Activated T-helper 17 cell treated with anti-CD3 and anti-CD28 coated beads, Interleukin-2, amount 50 U/mL, for 72 hours (primary cell): ENCODE measurements at places on chromosomes 16 and 17. TPM values are rescaled to one million over a fixed set of nuclear protein-coding genes. Genes with fewer than 3 reads are reported as not detected.

Gene ESRP2
- total RNA-seq, result 0.15 TPM

Gene C1QTNF8
- total RNA-seq, result not detected

Gene UNC13D
- 160 TPM for total RNA-seq

Gene PRAC2
- total RNA-seq, result not detected

Gene KDM6B
- 93.3 TPM for total RNA-seq

Gene KRTAP3-2
- not detected for total RNA-seq
